Spleen (tissue), 13 donors: ENCODE measurements at places on chromosomes 1 and 21. TPM values are rescaled to one million over a fixed set of nuclear protein-coding genes. Genes with fewer than 3 reads are reported as not detected.

DNA sequence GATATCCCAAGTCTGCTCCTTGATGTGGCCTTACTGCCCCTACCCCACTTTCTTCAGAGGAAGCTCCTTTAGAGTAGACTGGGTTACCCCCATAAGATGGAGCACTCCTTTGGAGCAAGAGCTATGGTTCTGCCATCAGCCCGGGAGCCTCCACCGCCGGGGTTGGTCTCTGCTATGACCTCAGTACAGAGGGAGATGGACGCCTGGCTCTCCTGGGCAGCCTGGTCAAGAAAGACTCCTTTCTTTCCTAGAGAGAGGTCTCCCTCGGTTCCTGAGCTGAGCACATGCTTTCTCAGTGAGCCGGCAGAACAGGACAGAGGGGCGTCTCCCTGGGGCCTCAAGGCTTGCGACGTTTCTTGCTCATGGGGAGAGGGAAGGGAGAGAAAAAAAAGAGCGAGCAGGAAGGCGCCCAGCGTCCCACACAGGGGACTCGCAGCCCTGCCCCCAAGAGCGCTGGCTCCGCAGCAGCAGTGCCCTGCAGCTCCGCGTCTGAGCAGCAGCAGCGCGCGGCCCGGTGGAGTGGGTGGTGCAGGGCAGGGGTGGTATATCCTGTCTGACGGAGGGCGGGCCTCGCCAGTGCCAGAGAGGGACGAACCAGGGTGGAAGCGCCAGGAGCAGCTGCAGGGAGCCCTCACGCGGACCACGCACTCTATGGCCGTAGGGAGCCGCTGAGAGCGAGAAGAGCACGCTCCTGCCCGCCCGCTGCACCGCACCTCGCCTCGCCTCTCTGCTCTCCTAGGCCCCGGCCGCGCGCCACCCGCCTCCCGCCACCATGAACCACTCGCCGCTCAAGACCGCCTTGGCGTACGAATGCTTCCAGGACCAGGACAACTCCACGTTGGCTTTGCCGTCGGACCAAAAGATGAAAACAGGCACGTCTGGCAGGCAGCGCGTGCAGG, at the start of gene PKP1:
PKP1 (plus strand) TSS at position 576 of the 899 bp plus-strand sequence; CDS start at position 773, 197 bp downstream.
- DNase-seq: peak; percentile 77

DNA sequence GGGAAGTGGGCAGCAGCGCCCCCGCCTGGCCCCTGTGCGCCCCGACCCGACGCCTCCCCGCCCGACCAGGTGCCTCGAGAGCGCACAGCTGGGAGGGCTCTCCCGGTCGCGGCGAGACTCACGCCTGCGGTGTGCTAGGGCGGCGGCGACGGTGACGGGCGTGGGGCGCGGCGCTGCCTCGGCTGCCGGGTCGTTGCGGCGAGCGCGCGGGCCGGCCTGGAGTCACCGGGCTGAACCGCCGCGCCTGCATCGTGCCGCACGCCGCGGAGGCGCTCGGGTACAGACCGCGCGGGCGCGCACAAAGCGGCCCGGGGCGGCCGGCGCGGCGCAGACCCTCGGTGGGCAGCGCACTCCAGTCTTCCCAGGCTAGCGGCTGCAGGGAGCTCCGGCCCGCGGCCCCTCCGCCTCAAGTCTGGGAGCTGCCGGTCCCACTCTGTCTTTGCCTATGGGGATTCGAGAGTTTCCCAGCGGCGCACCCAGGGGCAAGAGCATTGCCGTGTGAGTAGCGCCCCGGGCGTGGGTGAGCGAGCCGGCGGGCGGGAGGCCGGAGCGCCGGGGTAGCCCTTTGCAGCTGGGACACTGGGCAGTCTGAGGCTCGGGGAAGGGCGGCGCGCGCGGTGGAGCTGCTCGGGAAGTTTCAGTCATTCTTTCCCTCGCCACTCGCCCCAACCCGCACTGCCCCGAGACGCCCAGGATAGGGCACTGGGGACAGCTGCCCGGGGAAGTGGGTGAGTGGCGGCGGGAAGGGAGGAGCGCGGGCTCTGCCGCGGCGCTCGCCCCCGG, at the start of gene SLC35F3:
SLC35F3 (plus strand) TSS at position 44 of the 783 bp plus-strand sequence.
- no peak for DNase-seq

FLG2 gene
- total RNA-seq: not detected

FMO4 gene
- 4.6 TPM for total RNA-seq

FCRLB gene
- total RNA-seq: 4.3 TPM

SELL gene
- total RNA-seq: 293 TPM
